Activated CD4-positive, CD25-positive, alpha-beta regulatory T cell treated with anti-CD3 and anti-CD28 coated beads, Interleukin-2, amount 50 U/mL, for 16 hours (primary cell): ENCODE measurements at places on chromosomes 4 and X.

DNA sequence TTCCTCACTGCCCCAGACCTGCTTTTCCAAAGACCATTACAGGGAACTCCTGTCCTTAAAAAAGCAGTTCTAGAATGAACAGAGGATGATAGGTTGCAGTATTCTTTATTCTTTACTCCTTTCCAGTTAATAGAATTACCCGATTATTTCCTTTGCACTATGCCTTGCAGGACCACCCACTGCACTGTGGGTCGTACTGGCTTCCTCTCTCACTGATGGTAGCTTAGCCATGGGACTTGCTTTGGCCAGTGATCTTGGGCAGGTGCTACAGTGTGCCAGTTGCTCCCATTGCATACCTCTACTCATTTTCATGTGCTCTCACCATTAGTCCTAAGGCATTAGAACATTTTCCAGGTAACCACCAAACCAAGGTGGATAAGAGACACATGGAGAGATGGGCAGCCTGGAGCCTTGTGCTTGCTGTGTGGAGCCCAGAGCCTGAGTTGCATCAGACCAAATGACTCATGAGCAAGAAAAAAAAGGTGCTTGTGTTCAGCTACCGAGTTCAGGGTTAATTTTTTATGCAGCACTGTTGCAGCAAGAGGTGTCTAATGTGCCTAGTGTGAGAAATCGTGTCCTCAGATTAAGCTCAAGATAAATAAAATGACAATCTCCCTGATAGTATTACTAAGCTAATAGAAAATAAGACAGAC lies 7.6 kb upstream of the UNC5C start:
- DNase-seq, result no peak

- DNase-seq, result no peak
Observed at GRCh38 chr4:98688411-98689290, 30.2 kb upstream of the TSPAN5 start.

DNA sequence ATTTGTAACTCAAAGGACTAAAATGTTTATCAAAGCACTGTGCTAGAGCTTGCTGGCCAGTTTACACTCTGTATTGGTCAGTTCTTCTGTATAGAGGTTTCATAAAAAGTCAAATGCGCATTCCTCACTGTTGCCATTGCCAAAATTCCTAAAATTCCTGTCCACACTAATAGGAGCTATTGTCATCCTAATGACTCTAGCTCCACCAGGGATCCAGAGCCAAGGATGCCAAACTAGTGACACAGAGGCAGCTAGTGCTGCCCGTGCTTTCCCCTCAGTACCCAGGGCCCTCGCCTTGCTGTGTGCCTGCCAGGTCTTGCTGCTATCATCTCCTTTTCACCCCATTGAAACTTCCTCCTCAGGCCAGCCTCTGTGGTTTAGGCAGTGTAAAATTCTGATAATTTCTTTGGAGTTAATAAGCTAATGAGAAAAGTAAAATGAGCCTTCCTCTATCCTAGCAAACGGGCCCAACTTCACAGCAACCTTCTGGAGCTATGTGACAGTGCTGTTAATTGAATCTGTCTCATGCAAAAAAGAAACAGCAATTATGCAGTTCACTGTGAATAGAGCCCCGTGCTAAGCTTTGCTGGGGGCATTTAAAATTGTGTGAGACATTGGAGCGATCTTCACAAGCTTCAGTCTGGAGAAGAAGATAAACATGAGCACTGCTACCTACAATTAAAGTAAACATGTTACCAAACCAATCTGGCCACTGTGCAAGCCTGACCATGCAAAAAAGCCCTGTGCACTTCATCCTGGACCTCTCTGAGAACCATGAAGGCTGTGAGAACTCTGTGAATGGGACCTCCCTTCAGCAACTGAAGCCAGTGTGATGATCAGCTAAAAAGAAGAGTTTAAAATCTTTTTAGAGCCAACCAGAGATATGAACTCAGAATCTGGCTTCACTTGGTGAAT lies 43.1 kb upstream of the FGF2 start:
- DNase-seq, result no peak

- no peak for DNase-seq
Observed at GRCh38 chr4:69489856-69490255, 5.8 kb downstream of the UGT2B4 start.

- DNase-seq, result no peak
Observed at GRCh38 chr4:38663090-38663800, 754 bp upstream of the KLF3 start.

GRCh38 chrX:97405031-97405660 lies 521.4 kb downstream of the RPA4 start:
- DNase-seq, result no peak

DNA sequence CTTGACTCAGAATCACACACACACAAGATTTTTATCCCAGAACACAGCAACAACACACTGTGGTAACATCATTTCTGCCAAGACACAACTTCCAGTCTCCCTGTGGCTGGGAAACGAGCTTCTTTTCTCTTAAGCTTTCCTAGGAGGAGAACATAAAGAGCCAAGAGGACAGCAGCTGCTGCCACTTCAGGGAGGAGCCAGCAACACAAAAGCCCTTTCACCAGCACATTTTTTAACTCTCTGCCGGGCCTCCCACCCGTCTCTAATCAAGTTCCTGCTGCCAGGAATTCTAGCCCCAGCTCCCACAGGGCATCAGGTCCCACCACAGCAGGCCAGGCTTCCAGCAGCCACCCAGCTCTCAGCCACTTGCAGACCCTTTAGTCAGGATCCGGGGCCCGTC lies 22.4 kb downstream of the FAT1 start:
- no peak for DNase-seq

DNA sequence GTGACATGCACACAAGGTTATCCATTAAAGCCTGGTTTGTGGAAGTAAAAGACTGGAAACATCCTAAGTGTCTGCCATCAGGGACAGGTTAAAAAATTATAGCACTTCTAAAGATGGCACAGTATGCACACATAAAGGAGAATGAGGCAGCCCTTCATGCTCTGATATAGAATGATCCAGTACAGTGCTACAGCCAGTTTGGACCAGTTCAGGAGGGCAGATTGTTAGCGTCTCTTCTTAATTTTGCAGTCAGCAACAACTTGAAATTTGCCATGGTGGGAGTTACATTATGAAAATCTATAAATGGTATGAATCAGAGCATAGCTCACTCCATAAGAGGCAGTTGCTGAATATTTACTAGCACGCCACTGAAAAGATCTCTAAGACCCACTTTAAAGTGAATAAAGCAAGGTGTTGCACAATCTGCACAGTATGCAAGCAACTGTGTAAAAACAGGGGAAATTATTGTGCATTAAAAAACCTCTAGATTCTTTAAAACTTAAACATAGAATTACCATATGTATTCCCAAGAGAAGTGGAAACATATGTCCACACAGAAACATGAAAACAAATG lies 20.3 kb upstream of the SOD3 start:
- no peak for DNase-seq
